T-helper 1 cell (primary cell): ENCODE measurements at places on chromosomes 4 and X.

- DNase-seq = no peak
Measured at GRCh38 chr4:168212656-168213055, 105.9 kb downstream of the DDX60 start.

DNA sequence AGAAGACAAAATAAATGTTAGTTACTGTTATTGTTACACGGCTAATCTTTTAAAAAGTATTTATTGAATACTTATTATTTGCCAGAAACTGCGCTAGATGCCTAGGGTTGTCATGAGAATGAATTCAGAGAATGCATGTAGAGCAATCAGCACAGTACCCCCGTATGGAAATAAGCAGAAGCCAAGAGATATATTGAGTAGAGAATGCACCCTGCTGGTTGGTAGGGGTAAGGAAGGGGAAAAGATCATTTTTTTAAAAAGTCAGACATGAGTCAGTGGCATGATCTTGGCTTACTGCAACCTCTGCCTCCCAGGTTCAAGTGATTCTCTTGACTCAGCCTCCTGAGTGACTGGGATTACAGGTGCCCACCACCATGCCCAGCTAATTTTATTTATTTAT is 13.1 kb upstream of the DRP2 start:
- no peak for DNase-seq

- DNase-seq = no peak
Measured at GRCh38 chrX:30533266-30533665, 44.3 kb downstream of the TASL start.

DNA sequence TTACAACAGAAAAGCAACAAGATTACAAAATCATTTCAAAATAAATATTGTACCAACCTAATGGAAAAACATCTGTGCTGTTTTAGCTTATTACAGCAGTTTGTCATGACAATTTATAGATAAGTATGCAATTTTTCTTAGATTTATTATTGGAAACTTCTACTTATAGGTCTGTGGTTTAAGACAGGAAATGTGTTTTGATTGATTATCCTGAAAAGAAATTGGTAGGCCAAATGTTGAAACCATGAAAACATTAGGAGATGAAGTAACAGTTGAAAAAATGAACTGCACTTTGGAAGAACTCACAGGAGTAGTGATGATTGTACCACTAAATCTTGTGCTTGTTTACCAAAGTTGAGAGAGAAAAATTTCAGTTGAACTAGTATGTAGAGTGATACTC is 162.2 kb upstream of the GIMD1 start:
- DNase-seq = no peak

GRCh38 chr4:183905081-183905592 is at the start of gene STOX2:
Gene STOX2 (plus strand): TSS chr4:183905307. CDS start chr4:183906791, 1,484 bp downstream.
- no peak for DNase-seq
